Stimulated activated CD4-positive, alpha-beta T cell treated with anti-CD3 and anti-CD28 coated beads, Interleukin-2, amount 100 ng/mL, for 24 hours (primary cell): ENCODE measurements at places on chromosomes 13 and 19.

GRCh38 chr13:48320891-48321510 is 17.4 kb downstream of the RB1 start:
- DNase-seq: no peak

- no peak for DNase-seq
Measured at GRCh38 chr13:30370916-30371521, 51.3 kb upstream of the UBE2L5 start.

- no peak for DNase-seq
Measured at GRCh38 chr13:38399535-38399934, 49.9 kb downstream of the UFM1 start.

GRCh38 chr13:53694814-53695532 is 666.4 kb downstream of the OLFM4 start:
- no peak for DNase-seq

DNA sequence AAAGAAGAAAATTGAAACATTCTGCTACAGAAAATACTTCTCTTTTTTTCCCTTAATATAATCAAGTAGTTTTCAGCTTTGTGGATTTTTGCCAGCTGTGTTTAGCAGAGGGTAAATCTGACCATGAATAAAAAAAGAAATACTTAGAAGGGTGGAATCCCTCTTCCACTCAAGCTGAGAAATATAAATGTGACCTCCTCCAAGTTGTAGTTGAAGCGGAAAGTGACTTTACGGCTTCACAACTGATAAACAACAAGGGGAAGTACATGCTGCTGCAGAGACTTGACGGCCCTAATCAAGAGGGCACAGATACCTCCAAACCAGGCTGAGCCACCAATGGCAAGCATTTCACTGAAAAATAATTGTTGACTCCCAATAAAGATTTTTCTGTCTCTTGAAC is 785.0 kb downstream of the SLITRK5 start:
- DNase-seq: no peak
